ENCODE measurements at places on chromosomes 4 and X.

DNA sequence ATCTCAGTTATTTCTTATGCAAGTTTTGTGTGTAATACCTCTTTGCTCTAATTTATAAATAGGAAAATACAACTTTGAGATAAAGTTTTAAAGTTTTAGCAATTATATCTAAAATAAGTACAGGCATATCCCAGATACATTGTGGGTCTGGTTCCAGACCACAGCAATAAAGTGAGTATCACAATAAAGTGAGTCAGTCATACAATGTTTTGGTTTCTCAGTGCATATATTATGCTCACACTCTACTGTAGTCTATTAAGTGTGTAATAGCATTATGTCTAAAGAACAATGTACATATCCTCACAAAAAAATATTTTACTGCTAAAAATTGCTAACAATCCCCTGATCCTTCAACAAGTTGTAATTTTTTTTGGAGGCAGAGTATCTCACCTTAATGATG lies 49.2 kb downstream of the ANAPC10 start:
- no peak for DNase-seq

- no peak for DNase-seq
Observed at GRCh38 chr4:17665346-17665745, 50.9 kb downstream of the MED28 start.

GRCh38 chr4:139969635-139970266 lies 184.2 kb downstream of the MAML3 start:
- no peak for DNase-seq

DNA sequence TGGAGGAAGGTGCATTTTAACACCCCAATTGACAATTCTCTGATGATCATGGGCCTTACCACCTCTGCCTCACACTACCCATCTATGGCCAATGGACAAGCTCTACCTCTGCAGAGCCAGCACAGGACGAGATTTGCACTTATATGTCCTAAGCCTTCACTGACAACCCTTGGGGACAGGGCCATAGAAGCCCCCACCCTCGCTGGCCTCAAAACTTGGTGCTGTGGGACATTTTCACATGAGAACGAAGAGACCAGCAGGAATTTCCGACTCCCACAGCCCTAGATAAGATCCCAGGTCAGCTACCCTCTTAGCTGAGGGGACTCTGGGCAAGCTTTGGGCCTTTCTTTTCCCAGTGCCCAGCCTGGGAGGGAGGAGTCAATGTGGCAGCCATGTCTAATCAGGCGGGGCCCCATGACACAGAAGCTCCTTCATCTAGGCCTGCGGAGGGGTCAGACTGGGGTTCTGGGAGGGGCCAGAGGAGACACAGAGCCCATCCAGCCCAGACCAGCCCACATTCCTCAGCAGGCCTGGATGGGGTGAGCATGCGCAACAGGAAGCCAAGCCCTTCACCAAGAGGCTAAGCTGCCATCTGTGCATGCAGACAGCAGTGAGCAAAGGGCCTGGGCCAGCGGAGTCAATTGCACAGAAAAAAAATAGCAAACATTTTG lies 12.1 kb downstream of the PJA1 start:
- DNase-seq = no peak

- no peak for DNase-seq
Observed at GRCh38 chrX:116881961-116882360, 419.2 kb upstream of the CT83 start.
